GM18507 (cell line): ENCODE measurements at places on chromosomes 3 and 15.

GRCh38 chr15:100254691-100255090 is 87.1 kb downstream of the ADAMTS17 start:
- DNase-seq = no peak

DNA sequence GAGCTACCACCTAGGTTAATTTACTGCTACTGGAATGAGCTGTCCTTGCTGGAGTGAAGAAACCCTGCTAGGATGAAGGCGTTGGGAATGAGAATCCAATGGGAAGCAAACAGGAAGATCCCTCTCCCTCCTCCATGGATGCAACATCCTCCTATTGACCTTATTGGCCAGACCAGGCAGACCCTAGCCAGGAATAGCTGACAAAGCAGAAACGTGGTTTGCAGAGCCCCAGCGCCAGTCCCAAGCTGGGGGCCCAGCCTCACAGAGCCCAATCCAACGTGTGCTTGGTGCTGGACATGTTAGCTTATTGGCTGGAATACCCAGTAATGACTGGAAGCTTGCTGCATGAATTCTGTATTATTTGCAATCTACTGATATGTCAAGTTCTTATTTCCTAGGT is 273.1 kb downstream of the LRTM1 start:
- no peak for DNase-seq

GRCh38 chr3:1179146-1179545 is 86.3 kb downstream of the CNTN6 start:
- DNase-seq = no peak

DNA sequence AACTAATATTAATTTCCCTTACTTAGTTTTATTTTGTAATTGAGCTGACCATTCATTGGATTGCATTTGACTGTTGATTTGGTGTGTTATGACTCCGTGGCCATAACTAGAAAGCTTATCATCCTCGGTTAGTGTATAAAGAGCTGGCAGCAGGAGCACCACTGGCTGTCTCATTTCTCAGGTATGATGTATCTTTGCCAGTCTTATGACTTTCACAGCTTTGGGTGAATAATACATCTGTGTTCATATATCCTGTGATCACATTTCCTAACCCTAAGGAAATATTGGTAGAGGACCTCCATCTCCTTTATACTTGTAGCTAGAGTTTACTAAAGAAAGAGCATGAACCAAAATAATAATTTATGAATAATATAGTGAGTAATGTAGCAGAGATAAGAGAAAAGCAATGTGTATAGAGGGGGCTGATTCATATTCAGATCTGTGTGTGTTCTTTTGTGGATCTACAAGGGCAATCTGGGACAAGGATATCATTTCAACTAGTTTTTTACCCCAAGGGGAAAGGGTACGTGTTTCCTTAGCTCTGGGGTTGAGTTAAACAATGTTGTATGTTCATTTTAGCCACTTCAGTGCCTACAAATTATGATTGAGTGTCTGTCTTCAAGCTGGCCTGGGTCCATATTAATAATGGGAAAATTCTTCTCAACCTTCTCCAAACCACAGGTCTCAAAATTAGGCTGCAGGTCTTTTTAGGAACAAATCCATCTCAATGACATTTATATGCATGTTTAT is 901.7 kb downstream of the NTRK3 start:
- DNase-seq = no peak

DNA sequence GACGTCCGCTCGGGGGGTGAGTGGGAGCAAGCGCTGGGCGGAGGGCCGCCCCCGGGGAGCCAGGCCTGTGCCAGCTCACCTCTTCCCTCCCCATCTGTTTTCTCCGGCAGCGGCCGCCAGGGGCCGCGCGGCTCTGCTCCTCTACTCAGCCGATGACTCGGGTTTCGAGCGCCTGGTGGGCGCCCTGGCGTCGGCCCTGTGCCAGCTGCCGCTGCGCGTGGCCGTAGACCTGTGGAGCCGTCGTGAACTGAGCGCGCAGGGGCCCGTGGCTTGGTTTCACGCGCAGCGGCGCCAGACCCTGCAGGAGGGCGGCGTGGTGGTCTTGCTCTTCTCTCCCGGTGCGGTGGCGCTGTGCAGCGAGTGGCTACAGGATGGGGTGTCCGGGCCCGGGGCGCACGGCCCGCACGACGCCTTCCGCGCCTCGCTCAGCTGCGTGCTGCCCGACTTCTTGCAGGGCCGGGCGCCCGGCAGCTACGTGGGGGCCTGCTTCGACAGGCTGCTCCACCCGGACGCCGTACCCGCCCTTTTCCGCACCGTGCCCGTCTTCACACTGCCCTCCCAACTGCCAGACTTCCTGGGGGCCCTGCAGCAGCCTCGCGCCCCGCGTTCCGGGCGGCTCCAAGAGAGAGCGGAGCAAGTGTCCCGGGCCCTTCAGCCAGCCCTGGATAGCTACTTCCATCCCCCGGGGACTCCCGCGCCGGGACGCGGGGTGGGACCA is 632 bp upstream of the CRELD1 start:
- DNase-seq = peak; percentile 74

GRCh38 chr15:88985547-88986393 is 72.6 kb upstream of the MFGE8 start:
- no peak for DNase-seq
